ENCODE measurements at places on chromosomes 2 and 18.

- no peaks in the 10 kb centered on the region for H3K4me1 ChIP-seq
- DNase-seq, result no peak
- no peaks in the 10 kb centered on the region for H3K36me3 ChIP-seq
These were observed 375.2 kb downstream of the TRIB2 start for GRCh38 chr2:13091861-13092378.

- no peaks in the 10 kb centered on the region for H3K27me3 ChIP-seq
- no peak overlapping the region for H3K27ac ChIP-seq
- no peak for DNase-seq
- no peaks in the 10 kb centered on the region for H3K4me1 ChIP-seq
These were observed 298.3 kb downstream of the RBM43 start for GRCh38 chr2:150963336-150963735.

- no peaks in the 10 kb centered on the region for H3K36me3 ChIP-seq
- DNase-seq, result no peak
- H3K4me1 ChIP-seq, result no peaks in the 10 kb centered on the region
- no peak overlapping the region for H3K27ac ChIP-seq
- no peak overlapping the region for H3K4me3 ChIP-seq
- no peaks in the 10 kb centered on the region for H3K27me3 ChIP-seq
These were observed 65.3 kb downstream of the WDPCP start for GRCh38 chr2:63522950-63523349.

DNA sequence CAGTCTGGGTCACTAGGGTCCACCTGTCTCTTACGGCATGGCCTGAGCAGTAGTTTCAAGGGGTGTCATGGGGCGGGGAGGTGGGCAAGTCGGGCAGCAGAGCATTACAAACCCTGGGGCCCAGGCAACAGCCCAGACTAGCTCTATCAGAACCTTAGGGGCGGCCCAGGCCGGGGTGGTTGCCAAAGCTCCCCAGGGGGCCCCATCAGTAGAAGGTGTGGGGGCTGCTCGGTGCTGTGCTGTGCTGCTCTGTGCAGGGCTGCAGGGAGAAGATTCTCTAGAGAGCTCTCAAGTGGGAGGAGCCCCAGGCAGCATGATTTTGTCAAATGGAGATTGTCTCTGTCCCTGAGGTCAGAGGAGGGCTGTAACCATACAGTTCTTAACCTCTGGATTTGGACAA lies 36.4 kb upstream of the SLC14A1 start:
- no peaks in the 10 kb centered on the region for H3K27me3 ChIP-seq
- no peaks in the 10 kb centered on the region for H3K36me3 ChIP-seq
- no peak overlapping the region for H3K4me3 ChIP-seq
- no peaks in the 10 kb centered on the region for H3K4me1 ChIP-seq

GRCh38 chr18:13397504-13398163 lies 179.1 kb downstream of the LDLRAD4 start:
- H3K4me1 ChIP-seq, result no peaks in the 10 kb centered on the region
- no peaks in the 10 kb centered on the region for H3K27me3 ChIP-seq
- no peaks in the 10 kb centered on the region for H3K36me3 ChIP-seq
- H3K4me3 ChIP-seq, result no peak overlapping the region

- no peaks in the 10 kb centered on the region for H3K4me1 ChIP-seq
- no peak for DNase-seq
- H3K4me3 ChIP-seq, result no peak overlapping the region
- H3K36me3 ChIP-seq, result no peaks in the 10 kb centered on the region
- H3K27ac ChIP-seq, result no peak overlapping the region
These were observed 112.5 kb upstream of the AGAP1 start for GRCh38 chr2:235381261-235381912.

Data from breast epithelium (tissue), 4 donors.